Hematopoietic multipotent progenitor cell treated with erythropoietin and hydrocortisone succinate and interleukin-3 and kit ligand, for 8 days (in vitro differentiated cells): ENCODE measurements at places on chromosomes 16 and 17.

DNA sequence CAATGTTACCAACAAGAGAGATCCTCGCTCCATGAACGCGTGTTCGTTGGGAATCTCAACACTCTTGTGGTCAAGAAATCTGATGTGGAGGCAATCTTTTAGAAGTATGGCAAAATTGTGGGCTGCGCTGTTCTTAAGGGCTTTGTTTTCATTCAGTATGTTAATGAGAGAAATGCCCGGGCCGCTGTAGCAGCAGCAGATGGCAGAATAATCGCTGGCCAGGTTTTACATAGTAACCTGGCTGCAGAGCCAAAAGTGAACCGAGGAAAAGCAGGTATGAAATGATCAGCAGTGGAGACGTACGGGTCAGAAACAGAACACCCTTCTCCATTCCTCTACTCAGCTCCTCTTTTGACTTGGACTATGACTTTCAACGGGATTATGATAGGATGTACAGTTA is 13.3 kb downstream of the SOCS1 start:
- no peak for DNase-seq

DNA sequence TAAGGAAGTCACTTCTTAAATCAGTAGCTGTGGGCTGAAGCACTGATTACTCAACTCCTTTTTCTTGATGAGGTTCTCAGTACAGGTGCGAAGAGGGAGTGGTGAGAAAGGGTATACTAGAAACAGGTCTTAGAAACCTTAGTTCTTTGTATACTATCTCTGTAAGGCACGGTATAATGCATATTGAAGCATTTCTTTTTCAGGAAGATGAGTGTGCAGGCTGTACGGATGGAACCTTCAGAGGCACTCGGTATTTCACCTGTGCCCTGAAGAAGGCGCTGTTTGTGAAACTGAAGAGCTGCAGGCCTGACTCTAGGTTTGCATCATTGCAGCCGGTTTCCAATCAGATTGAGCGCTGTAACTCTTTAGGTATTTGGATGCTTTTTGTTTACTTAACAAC is 39.2 kb downstream of the CYLD start:
- DNase-seq, result no peak

GRCh38 chr16:58118801-58119508 is 10.2 kb downstream of the CFAP20 start:
- no peak for DNase-seq

- DNase-seq, result no peak
Measured at GRCh38 chr17:32752934-32753333, 124.0 kb downstream of the MYO1D start.

DNA sequence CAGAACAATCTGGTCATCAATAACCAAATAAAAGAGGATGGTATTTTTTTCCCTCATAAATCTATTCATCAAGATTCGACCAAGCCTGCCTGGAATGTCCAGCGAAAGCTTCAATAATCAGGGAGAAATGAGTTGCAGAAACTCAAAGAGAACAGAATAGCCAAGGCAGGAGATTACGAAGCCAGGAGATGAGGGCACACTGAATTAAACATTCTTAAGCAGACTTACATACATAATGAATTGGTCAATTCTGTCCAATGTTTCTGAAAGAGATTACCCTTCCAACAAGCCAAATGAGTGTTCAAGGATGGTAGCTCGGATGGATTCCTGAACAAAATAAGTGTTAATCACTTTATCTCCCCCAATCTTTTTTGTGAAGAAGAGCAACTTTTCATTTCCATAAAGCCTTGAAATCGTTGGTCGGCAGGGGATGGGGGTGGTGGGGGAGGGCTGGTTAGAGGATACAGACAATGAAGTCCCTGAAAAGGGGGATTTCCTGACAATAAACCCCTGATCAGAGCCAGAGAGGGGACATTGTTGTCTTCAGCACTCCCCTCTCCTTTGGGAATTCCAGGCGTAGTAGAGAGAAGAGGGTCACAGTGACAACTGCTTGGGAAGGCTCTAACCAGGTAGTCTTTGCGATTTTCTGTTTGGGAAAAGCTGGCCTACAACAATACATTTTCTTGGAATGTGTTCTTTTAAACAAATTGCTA is 20.7 kb downstream of the TOX3 start:
- DNase-seq, result no peak

GRCh38 chr17:69608141-69608540 is 193.6 kb downstream of the MAP2K6 start:
- DNase-seq, result no peak

DNA sequence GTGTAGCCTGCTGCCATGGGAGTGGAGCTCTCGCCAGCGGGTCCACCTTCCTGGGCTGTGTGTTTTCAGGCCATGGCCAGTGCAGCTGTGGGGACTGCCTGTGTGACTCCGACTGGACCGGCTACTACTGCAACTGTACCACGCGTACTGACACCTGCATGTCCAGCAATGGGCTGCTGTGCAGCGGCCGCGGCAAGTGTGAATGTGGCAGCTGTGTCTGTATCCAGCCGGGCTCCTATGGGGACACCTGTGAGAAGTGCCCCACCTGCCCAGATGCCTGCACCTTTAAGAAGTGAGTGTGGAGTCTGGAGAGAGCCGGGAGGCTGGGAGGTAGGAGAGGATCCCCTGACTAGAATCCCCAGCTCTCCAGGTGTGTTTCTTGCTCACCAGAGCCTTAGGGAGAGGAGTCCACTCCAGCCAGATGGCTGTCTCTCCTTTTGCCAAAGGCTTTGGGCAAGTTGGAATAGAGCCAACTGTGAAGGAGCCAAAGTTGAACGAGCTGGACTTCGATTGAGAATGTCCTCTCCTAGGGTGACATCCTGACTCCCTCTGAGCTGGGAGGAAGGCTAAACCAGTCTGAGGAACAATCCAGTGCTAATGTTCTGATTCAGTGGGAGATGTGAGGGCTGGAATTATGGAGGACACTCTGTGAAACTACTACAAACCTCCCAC is 24.4 kb upstream of the EFCAB13 start:
- no peak for DNase-seq

DNA sequence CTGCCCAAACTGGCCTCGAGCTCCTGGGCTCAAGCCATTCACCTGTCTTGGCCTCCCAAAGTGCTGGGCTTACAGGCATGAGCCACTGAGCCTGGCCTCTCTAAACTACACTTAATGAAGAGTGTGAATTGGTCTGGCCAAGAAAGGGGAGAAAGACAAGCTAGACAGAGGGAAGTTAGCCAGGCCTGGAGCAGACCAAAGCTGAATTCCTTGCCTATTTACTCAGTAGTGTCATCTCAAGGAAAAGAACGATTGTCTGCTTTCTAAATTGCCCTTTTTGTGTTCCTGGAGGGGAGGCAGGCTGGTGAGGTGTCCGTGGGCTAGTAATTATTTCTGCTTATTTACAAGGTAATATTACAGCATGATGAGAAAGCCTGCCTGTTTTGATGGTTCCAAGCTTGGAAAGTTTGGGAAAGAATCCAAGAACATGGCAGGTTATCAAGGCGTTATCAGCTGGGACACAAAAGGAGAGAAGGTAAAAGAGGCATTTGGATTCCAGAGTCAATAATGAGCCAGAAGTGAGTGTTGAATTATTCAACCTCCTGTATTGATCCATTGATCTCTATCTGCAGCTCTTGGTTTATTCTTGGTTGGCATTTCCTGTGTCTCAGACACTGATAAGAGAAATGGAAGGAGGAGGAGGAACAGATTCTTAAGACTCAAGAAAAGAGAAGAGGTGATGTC is 6.3 kb upstream of the CBFB start:
- no peak for DNase-seq

DNA sequence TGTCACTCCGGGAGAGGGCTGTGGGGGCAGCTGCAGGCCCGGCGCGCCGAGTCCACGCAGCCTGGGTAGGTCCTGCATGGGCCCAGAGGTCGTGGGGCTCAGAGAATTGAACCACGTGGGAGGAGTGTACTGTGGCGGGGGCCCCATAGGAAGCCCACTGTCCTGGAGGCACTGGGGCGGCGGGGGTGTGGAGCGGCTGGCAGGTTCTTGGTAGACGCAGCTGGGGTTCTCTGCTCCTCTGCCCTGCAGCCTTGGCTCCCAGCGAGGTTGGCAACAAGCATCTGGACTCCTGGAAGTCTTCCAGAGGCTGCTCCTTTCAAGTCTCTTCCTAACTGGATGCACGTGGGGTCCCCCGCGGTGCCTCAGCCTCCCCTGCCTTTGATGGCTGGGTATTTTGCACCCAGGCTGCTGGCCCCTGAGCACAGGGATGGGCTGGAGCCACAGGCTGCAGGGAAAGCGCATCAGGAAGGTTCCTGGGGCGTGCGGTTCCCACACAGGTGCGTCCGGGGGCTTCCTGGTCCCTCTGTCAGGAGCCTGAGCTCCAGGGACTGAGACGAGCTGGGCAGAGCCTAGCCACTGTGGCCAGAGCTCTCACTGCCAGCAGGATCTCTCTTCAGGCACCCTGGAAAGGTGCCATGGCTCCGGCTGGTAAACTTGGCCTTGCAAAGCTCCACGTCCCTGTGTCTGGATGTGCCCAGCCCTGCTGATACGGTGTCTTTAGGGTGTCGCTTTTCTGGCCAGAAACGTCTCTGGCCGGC is 9.3 kb downstream of the KCTD5 start:
- no peak for DNase-seq

- DNase-seq, result no peak
Measured at GRCh38 chr16:57639172-57639887, 10.9 kb downstream of the ADGRG1 start.

GRCh38 chr16:23949630-23950290 is 114.0 kb downstream of the PRKCB start:
- DNase-seq, result peak; percentile 74

GRCh38 chr17:60451965-60452364 is 29.7 kb downstream of the CHCT1 start:
- no peak for DNase-seq

GRCh38 chr16:87685766-87686165 is 80.0 kb downstream of the KLHDC4 start:
- DNase-seq, result no peak

GRCh38 chr16:10859020-10859419 is 18.0 kb upstream of the CIITA start:
- DNase-seq, result no peak

DNA sequence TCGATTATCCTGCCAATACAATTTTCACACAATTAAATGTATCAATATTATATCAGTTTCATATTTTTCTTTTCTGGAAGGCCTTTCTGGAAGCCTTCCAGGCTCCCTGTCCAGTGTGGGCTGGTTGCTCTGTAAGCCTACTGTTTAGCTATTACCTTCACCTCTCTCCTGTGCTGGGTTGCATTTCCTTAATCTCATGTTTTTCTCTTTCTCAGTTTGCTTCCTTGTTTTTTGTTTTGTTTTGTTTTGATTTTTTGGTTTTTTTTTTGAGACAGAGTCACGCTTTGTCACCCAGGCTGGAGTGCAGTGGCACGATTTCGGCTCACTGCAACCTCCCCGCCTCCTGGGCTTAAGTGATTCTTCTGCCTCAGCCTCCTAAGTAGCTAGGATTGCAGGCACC is 6.8 kb downstream of the SEPHS2 start:
- no peak for DNase-seq

DNA sequence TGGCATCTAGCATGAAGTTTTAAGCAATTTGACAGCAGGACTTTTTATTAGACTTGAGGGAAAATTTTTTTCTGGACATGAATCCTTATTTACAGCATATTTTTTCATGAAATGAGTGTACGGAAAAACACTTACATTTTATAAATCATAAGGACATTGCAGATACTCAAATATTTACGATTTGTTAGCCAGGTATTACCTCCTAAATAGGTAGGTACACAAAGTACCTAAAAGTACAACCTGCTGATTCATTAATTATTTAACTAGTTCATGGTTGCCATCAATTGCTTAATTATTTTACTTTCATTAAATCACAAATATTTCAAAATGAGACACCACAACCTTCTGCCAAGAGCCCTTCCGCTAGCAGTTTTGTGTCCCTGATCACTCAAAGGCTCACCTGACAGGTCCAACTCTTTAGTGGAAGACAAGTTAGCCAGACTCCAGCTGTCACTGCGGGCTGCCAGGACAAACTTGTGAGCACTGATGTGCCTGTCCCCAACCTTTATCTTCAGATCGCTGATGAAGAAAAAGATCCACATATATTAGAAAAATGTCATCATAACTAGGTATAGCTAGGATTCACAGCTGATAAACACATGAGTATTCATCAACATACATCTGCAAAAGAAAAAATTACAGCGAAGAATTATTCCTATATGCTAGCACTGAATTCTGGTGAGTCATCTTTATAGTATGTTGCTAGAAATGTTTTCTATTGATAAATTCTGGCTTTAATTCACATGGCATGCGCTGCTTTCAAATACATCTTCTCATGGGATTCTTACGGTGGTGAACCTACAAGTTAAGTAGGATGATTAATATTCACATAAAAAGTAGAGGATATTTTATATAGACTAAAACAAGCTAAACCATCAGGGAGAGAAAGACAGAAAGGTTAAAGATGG is 28.2 kb downstream of the ANKFY1 start:
- DNase-seq, result no peak

- no peak for DNase-seq
Measured at GRCh38 chr16:22979038-22979437, 165.1 kb downstream of the HS3ST2 start.

DNA sequence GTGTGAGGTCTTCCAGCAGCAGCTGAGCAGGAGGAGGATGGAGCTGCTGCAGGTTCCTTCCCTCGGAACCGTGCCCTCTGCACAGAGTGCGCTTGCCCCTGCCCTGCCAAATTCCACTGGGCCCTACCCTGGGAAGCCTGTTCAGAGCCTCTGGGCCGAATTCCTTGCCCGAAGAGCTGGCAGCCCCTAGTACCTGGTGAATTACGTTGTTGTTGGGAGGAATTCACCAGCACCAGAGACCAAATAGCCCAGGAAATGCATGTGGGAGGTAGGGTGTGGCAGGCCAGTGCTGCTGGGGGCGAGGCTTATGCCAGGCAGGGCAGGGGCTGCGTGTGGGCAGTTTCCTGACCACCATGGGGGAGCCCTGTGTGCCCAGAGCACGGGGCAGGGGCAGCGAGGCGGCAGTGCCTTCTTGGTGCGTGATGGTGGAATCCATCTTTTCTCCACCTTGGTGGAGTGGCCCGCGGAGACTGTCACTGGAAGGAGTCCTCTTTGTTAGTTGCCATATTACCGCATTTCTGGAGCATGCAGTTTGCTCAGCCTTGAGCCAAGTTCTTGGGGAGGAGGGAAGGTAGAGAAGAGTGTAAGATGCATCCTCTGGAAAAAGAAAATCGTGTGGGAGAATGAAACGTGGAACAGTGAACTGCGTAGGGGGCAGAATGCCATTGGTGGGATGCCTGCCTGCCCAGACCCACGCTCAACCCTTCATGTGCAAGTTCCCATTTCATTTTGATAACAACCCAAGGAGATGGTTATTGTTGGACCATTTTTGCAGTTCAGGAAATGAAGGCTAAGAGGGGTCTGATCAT is 2.3 kb downstream of the MRC2 start:
- no peak for DNase-seq

DNA sequence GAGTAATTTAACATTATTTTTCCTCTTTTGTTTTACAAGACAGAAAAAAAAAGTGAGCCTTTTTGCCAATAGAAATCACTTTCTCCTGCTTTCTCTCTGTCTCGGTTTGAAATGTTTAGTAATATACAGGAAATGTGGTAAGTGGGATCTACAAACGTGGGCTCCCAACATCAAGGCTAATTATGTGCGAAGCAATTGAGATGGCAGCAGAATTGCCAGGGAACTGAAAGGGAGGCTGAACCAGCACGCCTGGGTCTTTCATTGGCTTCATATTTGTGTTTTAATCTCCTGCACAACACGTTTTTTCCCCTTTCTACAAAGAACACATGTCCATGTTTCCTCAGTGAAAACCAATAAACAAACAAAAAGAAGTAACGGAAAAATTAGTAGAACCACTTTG is 743.9 kb upstream of the SOX9 start:
- DNase-seq, result no peak

- DNase-seq, result no peak
Measured at GRCh38 chr17:1533661-1534325, 17.4 kb upstream of the INPP5K start.
